ENCODE measurements at places on chromosomes 11 and 22. TPM values are rescaled to one million over a fixed set of nuclear protein-coding genes. Genes with fewer than 3 reads are reported as not detected.

DNA sequence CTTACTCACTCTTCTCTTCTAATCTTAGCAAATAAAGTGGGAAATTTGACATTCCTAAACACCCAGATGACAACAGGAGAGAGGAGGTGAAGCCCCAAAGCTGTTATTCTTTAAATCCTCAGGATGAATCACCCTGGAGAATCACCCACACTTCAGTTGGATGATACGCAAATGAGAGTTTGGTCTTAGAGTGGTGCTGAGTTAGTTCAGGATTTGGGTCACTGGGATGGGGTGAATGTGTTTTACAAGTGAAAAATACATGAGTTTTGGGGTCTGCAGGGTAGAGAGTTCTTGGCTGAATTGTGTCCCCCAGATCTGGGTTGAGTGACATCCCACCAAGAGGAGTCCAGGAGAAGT lies 117.2 kb downstream of the GGTLC2 start:
- no peak for DNase-seq

GRCh38 chr11:3732671-3733436 lies 61.7 kb upstream of the CHRNA10 start:
- DNase-seq = no peak

HINFP gene
- total RNA-seq = 17.8 TPM

DNA sequence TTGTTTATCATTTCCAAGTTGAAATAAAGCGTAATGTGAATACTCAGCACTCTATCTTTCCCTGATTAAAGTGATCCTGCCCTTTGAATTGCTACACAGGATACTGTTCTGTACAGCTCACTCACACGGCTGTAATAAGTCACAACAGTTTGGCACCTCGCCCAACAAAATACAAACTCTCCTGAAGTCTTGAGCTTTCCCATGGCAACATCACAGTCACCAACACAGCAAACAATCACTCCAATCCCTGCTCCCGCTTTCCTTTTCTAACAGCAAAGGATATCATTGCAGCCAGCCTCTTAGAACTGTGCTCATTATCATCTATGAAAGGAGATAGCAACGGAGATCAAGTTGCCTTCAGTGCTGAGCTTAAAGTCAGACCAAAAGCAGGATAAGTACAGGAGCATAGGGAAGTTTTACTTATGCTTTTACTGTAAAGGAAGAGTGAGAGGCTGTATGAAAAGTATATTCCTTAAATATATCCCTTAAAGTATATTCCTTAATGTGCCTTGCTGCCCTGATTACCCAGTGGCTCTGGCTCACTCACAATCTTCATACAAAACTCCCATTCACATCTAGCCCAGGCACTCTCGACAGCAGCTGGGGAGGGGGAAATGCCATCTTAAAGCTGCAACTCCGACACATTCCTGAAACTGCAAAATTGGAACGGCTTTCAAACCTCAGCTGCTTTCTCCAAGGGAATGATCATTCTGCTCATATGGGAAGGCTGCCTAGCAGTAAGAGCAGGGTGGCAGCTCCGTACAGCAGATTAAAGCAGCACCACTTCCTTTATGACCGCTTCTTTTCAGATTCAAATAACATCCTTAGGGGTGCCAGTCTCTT lies 35.8 kb downstream of the MAML2 start:
- peak; percentile 54 for DNase-seq

VSIG10L2 gene
- total RNA-seq = 0.10 TPM

GSTT2 gene
- not detected for total RNA-seq

DNA sequence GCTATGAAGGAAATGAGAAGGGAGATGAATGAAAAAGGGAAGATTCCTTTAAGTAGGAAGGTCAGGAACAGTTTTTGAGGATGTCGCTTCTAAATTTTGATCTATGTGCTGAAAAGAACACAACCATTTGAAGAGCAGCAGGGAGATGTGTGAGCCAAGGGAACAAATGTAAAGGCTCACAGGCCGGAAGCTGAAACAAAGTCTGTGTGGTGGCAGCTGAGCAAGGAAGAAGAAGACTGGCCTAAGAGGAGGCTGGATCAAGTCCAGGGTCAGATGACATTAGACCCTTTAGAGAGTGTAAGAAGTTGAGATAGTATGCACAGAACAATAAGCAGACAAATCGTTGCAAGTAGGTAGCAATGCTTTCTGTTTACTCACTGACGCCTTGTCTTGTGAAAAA lies 1631.4 kb upstream of the TENM4 start:
- DNase-seq = no peak

GRCh38 chr11:124865181-124865901 lies at the start of gene ROBO3:
Gene ROBO3 (plus strand): TSS chr11:124865432. CDS start chr11:124865578, 146 bp downstream.
- no peak for DNase-seq

- DNase-seq = no peak
Measured at GRCh38 chr22:44962741-44963454, 46.9 kb downstream of the PHF21B start.

TCN2 gene
- total RNA-seq = 10.9 TPM

- no peak for DNase-seq
Measured at GRCh38 chr22:28788601-28789000, 11.8 kb downstream of the XBP1 start.

GRCh38 chr11:44680982-44681597 lies 45.7 kb upstream of the TSPAN18 start:
- DNase-seq = no peak

DNA sequence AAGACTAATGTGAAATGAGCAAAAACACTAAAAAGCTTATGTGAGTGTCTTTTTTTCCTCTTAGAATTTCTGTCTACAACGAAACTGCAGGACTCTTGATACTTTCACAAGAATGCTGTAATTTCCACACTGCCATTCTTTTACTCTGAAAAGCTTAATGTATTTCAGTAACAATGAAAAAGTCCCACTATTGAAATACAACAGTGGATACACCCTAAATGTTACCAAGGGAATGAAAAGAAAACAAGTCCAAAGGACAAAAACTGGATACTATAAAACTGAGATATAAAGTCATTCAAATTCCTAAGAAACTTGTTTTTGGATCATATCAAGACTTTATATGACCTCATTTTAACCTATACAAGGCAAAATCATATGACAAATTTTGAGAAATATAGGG lies 77.4 kb downstream of the SOX6 start:
- no peak for DNase-seq

HPX gene
- not detected for total RNA-seq

DNA sequence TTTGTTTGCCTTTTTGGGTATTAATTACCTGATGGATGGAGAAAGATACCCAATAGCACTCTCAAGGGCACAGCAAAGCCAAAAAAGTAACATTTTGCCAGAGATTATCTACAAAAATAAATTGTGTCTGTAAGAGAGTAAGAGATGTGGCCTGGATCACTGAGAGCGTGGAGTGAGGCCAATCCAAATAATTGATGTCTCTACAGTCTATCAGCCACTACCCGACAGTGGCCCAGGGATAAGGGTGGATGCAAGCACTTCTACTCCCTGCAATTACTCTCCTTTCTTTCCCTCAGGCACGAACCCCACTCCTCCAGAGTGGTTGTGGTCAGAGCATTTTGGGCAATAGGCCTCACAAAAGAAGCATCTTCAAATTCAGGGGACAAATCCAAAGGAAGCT lies 92.3 kb upstream of the ZC3H12C start:
- no peak for DNase-seq

GRCh38 chr22:39952347-39952746 lies 7.8 kb upstream of the TMA7B start:
- no peak for DNase-seq

GP1BB gene
- not detected for total RNA-seq

DNA sequence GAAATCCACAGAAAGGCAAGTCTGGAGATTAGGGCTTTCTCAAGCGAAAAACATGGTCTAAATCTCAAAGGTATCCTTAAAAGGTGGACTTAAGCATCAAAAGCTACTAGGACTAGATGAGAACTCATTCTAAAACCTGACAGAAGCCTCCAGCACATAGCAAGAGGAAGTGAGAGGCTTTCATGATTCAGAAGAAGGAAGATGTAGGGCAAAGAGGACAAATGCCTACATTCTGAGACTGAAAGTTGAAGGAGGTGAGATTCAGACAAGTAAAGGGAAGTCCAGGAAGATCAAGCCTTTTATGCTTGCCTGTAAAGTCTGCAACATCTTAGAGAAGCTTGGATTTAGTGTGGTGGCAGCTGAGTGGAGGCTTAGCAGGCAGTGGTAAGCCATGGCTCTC lies 98.9 kb downstream of the PGR start:
- no peak for DNase-seq

GRCh38 chr22:19289475-19290161 lies 1.9 kb downstream of the CLTCL1 start:
- DNase-seq = no peak

GRCh38 chr22:27267145-27267544 lies 534.4 kb downstream of the MN1 start:
- no peak for DNase-seq

GRCh38 chr11:27997344-27997743 lies 110.6 kb downstream of the KIF18A start:
- DNase-seq = no peak

DNA sequence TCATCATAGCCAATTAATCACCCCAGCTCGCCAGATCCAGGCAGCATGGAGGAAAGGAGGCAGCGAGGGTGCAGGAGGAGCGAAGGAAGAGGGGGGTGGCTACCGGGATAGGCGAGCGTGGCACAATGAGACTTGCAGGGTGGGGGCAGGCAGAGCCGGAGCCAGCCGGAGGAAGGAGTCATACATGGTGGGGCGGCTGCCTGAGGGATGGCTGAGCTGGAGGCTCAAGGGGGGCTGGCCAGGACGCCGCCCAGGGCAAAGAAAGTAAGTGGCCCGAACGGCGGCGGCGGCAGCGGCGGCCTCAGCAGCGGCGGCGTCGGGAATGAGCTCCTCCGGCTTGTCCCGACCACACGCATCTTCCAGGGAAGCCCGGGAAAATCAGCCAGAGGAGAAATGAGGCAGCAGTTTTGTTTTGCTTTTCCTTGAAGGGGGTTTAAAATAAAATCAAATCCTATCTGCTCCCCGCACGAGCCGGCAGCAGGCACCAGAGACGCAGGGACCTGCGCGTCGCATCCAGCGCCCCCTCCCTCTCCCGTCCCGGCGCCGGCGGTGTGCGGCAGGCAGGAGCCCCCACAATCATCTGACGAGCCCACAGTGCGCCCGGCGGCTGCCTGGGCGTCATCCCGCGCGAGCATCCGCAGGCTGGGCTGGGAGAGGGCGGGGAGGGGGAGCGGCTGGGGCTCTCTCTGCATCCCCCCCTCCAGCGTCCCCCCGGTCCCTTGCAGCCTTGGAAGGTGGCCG lies 263.6 kb downstream of the CTTN start:
- no peak for DNase-seq

SF3B2 gene
- total RNA-seq = 112 TPM

TMEM45B gene
- 1.0 TPM for total RNA-seq

- no peak for DNase-seq
Measured at GRCh38 chr11:30406978-30407762, 84.3 kb downstream of the ARL14EP start.

DNA sequence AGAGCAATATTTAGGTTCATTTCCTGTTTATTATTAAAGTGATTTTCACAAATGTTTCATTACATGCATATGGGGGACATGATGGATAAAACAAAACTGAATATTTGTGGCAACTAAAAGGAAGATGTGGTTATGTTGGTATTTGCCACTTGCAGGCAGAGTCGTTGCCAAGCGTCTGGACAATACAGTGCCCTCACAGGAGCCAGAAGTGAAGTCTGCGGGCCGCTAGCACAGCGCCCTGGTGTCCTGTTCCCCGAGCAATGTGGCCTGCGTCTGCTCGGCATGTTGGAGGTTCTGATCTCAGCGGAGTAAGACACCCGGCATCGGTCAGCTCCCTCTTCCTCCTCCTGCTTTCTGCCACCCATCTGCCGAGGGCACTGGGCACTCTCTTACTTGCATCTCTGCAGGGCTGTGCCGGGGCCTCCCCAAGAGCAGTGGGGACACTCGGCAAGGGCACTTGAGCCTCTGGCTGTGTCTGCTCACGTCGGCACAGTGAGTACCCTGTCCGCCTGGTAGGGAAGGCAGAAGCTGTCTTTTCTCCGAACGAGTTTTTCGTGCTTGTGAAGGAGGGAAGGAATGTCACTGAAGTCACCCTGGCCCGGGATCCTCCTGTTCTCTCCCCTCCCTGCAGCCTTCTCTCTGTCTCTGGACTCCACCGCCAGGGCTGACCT lies 10.5 kb upstream of the TTLL12 start:
- DNase-seq = no peak

DNA sequence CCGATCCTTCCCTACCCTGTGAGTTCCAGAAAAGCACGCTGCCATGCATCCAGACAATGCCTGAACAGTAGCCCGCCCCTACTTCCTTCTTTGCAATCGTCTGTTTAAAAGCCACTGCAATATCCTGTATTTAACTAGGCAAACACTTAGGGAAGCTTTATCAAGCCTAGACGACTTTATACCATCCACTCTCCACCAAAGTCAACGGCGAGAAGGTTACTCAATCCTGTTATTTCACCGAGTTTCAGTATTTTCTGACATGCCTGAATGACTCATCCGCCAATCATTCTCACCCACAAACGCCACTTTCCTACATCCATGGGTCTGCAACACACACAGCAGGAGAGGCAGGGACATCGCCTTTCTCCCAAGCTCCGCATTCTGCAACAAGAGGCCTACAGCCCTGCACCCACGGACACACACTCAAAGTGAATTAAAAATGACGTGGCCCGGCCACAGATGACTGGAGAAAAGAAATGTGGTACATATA lies 9.3 kb downstream of the CELSR1 start:
- DNase-seq = no peak

DNA sequence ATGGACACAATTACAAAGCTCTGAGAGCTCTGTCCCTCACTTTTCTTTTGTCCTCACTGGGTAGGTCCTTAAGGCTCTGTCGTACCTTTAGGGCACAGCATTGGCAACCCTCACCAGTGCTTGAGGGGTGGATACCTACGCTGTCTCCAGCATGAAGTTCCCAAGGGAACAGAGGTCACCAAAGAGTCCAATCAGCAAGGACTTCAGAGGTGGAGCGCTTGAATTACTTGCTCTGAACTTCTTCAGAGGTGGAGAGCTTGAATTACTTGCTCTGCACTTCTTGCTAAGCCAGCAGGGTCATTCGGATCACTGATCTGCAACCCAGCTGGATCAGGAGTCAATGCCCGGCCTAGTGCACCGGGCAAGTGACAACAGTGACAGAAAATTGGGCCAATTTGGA lies 35.1 kb downstream of the RRP7A start:
- no peak for DNase-seq

CRYBB3 gene
- not detected for total RNA-seq

DNA sequence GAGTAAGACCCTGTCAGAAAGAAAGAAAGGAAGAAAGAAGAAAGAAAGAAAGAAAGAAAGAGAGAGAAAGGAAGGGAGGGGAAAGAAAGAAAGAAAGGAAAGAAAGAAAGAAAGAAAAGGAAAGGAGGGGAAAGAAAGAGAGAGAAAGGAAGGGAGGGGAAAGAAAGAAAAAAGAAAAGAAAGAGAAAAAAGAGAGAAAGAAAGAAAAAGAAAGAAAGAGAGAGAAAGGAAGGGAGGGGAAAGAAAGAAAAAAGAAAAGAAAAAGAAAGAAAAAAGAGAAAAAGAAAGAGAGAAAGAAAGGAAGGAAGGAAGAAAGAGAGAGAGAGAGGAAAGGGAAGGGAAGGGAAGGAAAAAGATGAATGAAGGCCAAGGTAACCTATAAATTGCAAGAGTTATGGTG lies 47.2 kb upstream of the SLC22A12 start:
- DNase-seq = no peak

LSP1 gene
- 13.5 TPM for total RNA-seq

GRCh38 chr11:127136438-127136837 lies 135.9 kb upstream of the KIRREL3 start:
- DNase-seq = no peak

KDM4D gene
- 0.18 TPM for total RNA-seq

Measured in gastrocnemius medialis (tissue), 4 donors.